ENCODE measurements at places on chromosomes 4 and X. TPM values are rescaled to one million over a fixed set of nuclear protein-coding genes. Genes with fewer than 3 reads are reported as not detected.

- no peak for DNase-seq
Observed at GRCh38 chr4:43607827-43608461, 715.4 kb downstream of the GRXCR1 start.

DNA sequence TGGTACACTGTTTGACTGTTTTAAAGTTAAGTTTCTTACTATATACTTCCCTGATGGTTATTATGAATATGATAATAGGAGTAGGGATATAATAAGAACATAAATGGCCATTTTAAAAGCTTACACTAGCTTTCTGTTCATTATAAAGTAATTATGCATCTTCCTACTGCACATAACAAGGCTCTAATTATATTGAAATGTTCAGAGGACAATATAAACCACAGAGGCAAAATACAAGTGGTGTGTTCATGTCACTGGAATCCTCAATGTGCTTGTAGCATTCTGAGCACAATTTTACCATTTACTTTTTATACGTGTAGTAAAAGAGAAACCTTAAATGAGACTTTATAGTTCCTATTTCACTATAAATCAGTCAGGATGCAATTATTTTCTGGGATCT is 268.3 kb downstream of the TMA16 start:
- DNase-seq: no peak

Gene FGF2
- 405 TPM for total RNA-seq

- no peak for DNase-seq
Observed at GRCh38 chrX:109863811-109864210, 130.8 kb upstream of the ACSL4 start.

GRCh38 chrX:22159071-22159470 is 113.6 kb upstream of the CBLL2 start:
- peak; percentile 24 for DNase-seq

All from HFFc6 (cell line).